ENCODE measurements at places on chromosomes 16 and 17.

DNA sequence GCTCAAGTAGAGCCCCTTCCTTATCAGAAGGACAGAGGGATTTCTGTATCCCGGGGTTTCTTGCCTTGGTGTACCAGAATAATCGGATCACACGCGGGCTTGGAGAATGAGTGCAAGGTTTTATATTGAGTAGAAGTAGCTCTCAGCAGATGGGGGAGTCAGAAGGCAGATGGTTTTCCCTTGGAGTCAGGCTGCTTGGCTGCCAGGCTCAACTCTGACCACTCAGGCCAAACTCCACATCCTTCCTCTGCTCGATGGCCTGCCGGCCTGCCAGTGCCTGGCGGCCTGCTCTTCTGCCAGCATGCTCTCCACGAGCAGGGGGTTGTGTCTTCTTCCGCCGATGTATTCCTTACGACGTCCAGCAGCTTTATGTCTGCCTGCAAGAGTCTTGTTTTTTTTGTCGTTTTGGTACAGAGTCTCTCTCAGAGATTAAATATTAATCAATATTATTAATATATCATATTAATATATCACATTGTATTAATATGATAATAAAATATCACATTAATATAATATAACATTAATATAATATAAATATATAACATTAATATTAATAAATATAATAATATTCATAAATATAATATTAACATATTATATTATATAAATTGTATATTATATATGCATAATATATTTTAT is 229.2 kb upstream of the WSCD1 start:
- no peaks in the 10 kb centered on the region for H3K4me1 ChIP-seq
- no peak overlapping the region for H3K4me3 ChIP-seq
- no peak overlapping the region for H3K27ac ChIP-seq
- no peaks in the 10 kb centered on the region for H3K36me3 ChIP-seq

- no peak for DNase-seq
- H3K27ac ChIP-seq: no peak overlapping the region
- no peaks in the 10 kb centered on the region for H3K27me3 ChIP-seq
- H3K4me1 ChIP-seq: peaks cover 2% of the 10 kb centered on the region
These were observed 8.2 kb downstream of the NTHL1 start for GRCh38 chr16:2039274-2040031.

DNA sequence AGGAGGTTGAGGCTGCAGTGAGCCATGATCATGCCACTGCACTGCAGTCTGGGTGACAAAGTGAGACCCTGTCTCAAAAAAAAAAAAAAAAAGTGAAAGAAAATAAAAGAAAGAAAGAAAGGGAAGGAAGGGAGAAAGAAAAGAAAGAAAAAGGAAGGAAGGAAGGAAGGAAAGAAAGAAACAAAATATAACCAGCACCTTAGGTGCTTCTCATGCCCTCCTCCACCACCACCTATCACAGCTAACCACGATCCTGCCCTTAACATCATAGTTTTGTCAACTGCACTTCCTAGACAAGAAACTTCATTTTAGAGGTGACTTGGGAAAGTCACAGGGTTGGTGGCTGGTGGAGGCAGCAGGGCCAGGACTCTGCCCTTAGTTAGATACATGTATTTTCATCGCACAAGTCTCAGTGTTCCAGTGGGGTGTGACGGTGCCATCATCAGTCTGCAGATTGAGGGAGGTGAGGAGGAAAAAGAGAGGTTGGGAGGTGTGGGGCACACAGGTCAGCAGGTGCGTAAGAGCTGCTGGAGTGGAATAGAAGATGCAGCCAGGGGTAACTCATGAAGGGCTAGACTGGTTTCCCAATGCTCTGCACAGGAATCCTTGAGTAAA is 10.0 kb downstream of the SUPT4H1 start:
- peak overlapping the region; percentile 30 for H3K4me3 ChIP-seq
- no peaks in the 10 kb centered on the region for H3K27me3 ChIP-seq
- H3K36me3 ChIP-seq: peaks cover 15% of the 10 kb centered on the region

DNA sequence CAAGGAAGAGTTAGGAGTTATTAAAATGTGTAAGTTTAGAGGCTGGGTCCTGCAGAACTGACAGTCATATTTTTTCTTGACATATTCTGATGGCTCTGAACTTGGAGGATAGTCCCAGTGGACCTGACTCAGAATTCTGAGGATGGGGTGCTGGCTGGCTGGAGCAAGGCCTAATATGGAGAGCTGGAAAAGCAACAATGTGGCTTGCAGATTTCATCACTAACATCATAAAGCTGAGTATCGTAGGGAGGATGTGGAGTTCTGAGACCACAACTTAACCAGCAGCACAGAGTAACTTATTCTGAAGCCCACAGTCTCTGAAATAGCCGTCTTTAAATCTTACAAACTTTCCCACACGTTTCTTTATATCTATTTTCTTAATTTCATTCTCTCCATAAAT is 2.3 kb downstream of the KRTAP1-5 start:
- DNase-seq: no peak
- no peak overlapping the region for H3K4me3 ChIP-seq

- H3K27ac ChIP-seq: no peak overlapping the region
- DNase-seq: no peak
- no peak overlapping the region for H3K4me3 ChIP-seq
- H3K4me1 ChIP-seq: peaks cover 10% of the 10 kb centered on the region
These were observed 8.6 kb downstream of the CARHSP1 start for GRCh38 chr16:8859913-8860881.

DNA sequence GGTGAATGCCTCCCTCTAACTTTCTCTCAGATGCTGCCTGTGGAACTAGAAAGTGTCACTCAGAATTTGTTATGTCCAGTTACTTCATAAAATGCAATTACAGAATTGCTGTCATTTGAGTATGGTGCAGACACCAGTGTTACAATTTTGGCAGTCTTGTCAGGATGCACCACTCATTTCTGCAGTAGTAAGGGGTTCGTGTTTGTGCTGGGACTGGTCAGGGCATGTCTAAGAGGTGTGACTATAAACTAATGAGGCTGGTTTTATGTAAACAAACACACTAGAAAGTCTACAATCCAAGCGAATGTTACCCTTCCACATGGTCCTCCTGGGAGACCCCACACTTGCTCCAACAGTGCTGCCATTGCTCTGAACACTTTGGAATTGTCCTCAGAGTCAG is 206.2 kb downstream of the ANKFN1 start:
- no peaks in the 10 kb centered on the region for H3K4me1 ChIP-seq
- no peak overlapping the region for H3K4me3 ChIP-seq
- DNase-seq: no peak
- no peak overlapping the region for H3K27ac ChIP-seq
- no peaks in the 10 kb centered on the region for H3K36me3 ChIP-seq

DNA sequence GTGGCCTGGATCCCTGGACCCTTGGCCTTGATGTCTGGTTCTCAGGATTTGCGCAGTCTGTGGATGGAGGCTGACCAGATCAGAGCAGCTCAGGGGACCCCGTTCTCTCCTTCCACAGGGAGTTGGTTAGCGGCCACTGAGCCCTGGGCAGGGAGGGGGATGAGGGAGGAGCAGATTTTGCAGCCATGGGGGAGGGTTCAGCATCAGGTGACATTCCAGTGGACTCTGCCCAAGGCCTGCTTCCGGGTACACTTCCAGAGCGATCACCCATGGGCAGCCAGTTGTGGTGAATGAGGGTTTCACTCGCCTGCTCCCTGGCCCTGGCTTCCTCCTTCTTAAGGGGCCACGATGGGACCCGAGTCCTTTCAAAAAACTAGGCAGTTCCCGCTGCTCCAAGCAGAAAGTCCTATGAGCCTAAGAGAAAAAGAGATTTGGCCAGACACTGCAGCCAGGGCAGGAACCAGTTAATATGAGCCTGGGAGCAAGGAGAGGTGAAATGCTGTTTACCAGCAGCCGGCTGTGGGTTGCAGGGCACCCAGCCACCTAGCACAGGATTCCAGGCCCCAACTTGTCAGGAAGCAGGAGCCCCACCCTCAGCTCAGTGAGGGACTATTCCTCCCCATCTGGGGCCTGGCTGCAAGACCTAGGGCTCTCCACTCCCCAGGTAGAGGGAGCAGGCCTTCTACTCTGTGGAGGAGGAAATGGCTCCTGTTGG is 4.7 kb upstream of the GPRC5C start:
- no peaks in the 10 kb centered on the region for H3K36me3 ChIP-seq
- peaks cover 19% of the 10 kb centered on the region for H3K4me1 ChIP-seq
- DNase-seq: no peak
- no peak overlapping the region for H3K4me3 ChIP-seq
- H3K27me3 ChIP-seq: peaks cover 18% of the 10 kb centered on the region
- H3K27ac ChIP-seq: no peak overlapping the region

- DNase-seq: no peak
- no peaks in the 10 kb centered on the region for H3K36me3 ChIP-seq
- no peak overlapping the region for H3K4me3 ChIP-seq
- H3K27ac ChIP-seq: no peak overlapping the region
- H3K4me1 ChIP-seq: no peaks in the 10 kb centered on the region
- no peaks in the 10 kb centered on the region for H3K27me3 ChIP-seq
These were observed 252.7 kb downstream of the PMP22 start for GRCh38 chr17:15012351-15012980.

DNA sequence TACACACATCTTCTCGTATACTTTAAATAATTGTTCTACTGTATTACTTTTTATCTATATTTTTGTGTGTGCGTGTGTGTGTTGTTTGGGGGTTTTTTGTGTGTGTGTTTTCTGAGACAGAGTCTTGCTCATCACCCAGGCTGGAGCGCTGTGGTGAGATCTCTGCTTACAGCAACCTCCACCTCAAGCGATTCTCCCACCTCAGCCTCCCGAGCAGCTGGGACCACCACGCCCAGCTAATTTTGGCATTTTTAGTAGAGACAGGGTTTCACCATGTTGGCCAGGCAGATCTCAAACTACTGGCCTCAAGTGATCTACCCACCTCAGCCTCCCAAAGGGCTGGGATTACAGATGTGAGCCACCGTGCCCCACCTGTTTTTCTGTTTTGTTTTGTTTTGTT is 1.5 kb upstream of the CMTM4 start:
- H3K36me3 ChIP-seq: no peaks in the 10 kb centered on the region
- H3K27ac ChIP-seq: no peak overlapping the region
- no peak overlapping the region for H3K4me3 ChIP-seq
- no peaks in the 10 kb centered on the region for H3K27me3 ChIP-seq
- no peak for DNase-seq

DNA sequence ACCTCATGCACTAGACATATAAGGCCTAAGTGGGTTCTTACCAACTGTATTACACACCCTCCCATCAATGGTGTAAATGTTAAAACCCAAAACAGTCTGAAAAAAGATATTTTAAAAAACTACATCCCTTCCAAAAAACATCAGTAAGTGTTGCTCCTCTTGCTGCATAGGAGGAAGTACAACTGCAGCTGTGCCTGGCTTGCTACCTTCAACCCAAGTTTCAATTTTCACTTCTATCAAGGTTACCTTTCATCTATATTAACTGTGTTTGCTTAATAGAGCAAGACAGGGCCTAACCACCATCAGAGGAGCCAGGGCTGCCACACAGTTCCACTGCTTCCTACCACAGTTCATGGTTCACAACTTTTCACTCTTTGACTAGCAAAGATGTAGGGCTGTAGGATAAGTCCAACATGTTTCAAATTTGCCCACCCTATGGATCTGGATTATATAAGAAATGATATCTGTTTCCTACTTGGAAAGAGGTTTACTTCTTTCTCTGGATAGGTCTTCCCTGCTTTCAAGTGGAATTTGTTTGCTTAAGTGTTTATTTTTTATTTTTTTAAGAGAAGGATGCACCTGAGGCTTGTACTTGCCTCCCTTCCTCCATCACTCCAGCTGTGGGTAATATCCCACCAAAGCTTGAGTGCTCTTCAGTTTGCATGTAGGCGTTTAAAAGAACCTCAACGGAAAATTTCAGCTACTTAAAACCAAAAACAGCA is 56.7 kb downstream of the GRB7 start:
- DNase-seq: no peak
- peaks cover 50% of the 10 kb centered on the region for H3K4me1 ChIP-seq
- no peak overlapping the region for H3K4me3 ChIP-seq
- H3K27me3 ChIP-seq: no peaks in the 10 kb centered on the region
- no peaks in the 10 kb centered on the region for H3K36me3 ChIP-seq

DNA sequence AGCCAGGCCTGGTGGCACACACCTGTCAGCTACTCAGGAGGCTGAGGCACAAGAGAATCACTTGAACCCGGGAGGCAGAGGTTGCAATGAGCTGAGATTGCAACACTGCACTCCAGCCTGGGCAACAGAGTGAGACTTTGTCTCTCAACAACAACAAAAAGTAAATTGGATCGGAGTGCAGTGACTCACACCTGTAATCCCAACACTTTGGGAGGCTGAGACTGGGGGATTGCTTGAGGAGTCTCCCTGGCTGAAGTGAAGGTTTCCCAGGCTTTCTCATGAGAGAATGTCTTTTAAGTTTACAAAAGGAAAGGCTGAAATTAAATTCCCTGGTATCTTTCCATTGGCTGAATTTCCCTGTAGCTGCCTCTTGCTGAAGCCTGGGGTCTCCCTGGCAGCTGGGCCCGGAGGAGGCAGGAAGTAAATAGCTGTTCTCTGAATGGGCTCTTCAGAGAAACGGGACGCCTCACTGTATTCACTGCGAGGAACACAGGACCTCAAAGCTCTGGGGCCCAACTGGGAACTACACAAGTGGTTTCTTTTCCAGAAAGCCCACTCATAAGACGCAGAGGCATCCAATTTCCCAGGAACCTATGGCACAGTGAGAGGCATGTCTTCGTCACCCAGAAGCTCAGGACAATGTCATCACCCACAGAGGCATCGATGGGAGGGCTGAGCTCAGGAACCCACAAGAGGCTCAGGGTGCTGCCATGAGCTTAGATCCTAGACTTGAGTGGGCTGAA is 77.4 kb upstream of the SMURF2 start:
- no peak for DNase-seq
- H3K36me3 ChIP-seq: no peaks in the 10 kb centered on the region
- H3K4me3 ChIP-seq: no peak overlapping the region
- no peak overlapping the region for H3K27ac ChIP-seq

- no peak for DNase-seq
- no peaks in the 10 kb centered on the region for H3K27me3 ChIP-seq
- H3K36me3 ChIP-seq: no peaks in the 10 kb centered on the region
- no peak overlapping the region for H3K27ac ChIP-seq
- H3K4me1 ChIP-seq: no peaks in the 10 kb centered on the region
These were observed 212.6 kb upstream of the TBX2 start for GRCh38 chr17:61187038-61187437.

DNA sequence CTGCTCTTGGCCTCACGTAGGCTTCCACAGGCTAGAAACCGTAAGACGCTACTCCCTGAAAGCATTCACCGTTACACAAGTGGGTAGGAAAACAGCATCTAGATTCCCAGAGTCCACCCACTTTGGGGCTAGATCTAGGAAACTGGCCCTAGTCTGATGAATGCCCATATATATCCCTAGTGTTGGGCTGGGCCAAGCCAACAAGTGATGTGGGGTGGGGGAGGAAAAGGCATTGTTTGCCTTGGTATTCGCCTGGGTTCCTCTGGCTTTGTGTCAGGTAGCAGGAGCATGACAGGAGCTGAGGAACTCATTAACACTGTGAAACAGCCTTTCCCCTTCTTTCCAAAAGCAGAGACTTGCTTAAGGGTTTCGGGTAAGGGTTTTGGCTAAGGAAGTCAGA is 112.4 kb downstream of the SMG6 start:
- DNase-seq: no peak
- H3K36me3 ChIP-seq: peaks cover 21% of the 10 kb centered on the region
- no peaks in the 10 kb centered on the region for H3K27me3 ChIP-seq

Data from effector memory CD4-positive, alpha-beta T cell (primary cell).